ENCODE measurements at places on chromosomes 7 and 10. TPM values are rescaled to one million over a fixed set of nuclear protein-coding genes. Genes with fewer than 3 reads are reported as not detected.

The PIP gene
- total RNA-seq, result not detected

The PPP2R2D gene
- 19.2 TPM for total RNA-seq

The GNAT3 gene
- not detected for total RNA-seq

The EPO gene
- total RNA-seq, result not detected

The RPA3 gene
- total RNA-seq, result 21.9 TPM

The CLRN3 gene
- total RNA-seq, result not detected

The FXYD4 gene
- total RNA-seq, result not detected

Measured in smooth muscle cell of bladder (primary cell).